ENCODE measurements at places on chromosomes 11 and 22.

GRCh38 chr22:26563022-26563421 is 26.9 kb downstream of the TPST2 start:
- no peak for DNase-seq

GRCh38 chr22:31625661-31626426 is 36.2 kb downstream of the PISD start:
- DNase-seq = no peak

- DNase-seq = no peak
These were observed 47.2 kb upstream of the MPEG1 start for GRCh38 chr11:59259867-59260475.

DNA sequence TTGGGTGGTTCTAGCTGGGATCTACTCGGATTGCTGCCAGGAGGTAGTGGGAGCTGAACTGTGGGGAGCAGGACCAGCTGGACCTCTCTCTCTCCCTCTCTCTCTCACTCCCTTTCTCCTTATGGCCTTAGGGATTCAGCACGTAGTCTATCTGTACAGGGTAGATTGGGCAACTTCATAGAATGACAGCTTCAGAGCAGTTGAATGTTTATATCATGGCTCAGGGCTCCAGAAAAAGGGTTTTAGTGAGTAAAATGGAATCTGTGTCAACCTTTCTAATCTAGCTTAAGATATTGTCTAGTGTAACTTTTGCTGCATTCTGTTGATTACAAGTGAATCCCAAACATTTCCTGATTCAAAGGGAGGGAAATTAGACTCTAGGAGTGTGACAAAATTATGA is 127.7 kb upstream of the PDGFD start:
- no peak for DNase-seq

- no peak for DNase-seq
These were observed 12.9 kb downstream of the ADORA2A start for GRCh38 chr22:24440270-24440717.

- DNase-seq = no peak
These were observed at the start of gene SPON1 for GRCh38 chr11:13962562-13963168. TSS of gene SPON1 (plus strand) at chr11:13962723. CDS start at chr11:13962905, 182 bp downstream.

DNA sequence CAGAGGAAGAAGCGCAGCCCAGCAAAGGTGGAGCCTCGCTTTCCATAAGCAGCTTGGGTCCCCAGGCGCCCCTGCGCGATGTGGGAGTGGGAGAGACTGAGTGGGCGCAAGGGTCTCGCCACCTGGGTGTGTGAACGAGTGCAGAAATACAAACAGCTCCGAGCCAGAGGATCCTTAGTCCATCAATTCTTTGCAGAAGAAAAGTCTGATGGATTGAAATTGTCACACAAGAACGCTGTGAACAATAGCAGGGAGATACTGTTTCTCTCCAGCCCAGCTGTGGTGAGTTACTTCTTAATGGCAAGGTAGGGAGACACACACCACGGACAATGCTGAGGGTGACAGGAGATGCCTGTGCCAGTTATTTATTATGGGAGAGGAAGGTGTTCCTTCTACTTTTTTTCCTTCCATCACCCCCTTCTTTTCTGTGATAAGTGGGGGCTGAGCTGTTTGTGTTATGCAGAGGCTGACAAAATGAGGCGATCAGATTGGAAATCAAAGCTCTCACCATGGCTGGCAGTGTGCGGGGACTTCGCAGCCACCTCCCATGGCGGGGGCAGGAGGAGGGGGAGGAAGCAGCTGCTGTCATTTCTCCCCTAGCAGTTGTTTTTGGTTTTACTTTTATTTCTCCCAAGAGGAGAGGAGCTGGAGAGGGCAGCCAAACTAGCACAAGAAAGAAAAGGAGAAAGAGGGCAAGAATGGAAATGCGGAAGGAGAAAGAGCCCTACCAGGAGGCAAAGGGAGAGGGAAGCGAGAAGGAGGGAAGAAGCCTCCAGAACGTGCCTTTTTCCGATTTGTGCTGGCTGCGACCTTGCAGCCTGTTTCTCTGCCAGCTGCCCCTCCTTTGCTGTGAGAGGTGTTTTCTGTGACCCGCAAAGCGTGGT is 755.8 kb downstream of the NTM start:
- DNase-seq = no peak

DNA sequence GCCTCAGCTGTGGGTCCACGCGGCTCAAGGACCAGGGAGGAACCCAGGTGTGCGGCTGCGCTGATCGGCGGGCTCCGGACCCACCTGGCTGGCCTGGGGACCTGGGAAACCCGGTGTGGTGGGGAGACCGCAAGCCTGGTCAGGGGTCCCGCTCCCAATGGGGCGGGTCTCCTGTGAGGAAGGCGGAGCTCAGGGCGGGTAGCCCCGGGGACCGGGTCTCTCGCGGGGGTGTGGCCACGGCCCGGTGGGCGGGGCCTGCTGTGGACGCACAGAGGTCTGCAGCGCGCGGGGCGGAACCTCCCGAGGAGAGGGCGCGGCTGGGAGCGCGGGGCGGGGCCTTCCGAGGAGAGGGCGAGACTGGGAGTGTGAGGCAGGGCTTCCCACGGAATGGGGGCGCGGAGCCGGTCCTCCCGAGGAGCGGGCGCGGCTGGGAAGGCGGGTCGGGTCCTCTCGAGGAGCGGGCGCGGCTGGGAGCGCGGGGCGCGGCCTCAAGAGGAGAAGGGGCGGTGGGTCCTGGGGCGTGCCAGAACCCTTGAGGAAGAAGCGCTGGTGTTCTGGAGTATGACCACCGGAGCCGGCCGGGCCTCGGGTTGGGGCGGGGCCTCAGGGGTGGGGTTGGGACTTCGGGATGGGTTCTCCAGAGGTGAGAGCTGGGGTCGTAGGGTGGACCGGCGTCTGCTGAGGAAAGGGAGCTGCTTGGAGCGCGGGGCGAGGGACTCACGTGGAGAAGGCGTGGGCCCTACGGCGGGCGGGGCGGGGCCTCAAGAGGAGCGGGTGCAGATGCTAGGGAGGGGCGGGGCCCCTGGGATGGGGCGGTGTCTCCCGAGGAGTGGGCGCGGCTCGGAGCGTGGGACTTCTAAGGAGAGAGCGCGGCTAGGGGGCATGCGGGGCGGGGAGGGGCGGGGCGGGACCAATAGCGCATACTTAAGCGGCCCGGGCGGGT is 20.8 kb downstream of the DGCR6L start:
- DNase-seq = peak; percentile 66

- DNase-seq = no peak
These were observed 121.7 kb downstream of the ZNF280B start for GRCh38 chr22:22386602-22387385.

DNA sequence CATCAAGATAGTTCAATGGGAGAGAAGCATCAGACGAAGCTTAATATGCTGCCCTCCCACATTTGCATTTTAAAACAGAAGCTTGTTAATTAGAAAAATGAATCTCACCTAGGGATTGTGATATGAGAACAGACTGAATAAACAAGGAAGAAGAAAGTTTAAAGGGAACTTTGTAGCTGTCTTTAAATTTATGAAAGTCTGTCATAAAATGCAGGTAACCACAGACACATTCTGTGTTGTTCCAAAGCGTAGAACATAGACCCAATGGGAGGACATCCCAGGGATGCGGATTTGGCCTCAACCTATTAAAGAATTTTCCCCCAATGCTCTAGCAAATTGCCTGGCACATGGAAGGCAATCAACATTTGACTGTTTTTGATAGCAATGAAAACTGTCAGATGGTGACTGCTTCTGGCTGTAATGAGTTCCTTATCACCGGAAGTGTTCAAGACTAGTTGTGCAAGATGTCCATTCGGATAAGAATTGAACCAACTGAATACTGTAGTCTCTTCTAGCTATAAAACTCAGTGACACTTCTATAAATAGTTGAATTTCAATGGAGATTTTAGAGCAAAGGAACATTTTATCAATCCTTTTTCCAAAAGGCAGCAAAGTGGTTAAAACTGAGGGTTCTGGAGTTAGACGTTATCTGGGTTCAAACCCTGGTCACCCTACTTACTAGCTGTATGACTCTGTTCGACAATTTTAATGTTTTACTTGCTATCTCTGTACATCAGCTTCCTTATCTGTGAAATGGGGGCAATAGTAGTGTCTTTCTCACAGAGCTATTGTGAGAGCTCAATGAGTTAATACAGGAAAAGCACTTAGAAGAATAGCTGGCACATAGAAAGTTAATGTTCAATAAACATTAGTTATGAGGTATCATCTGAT is 64.9 kb downstream of the LIF start:
- DNase-seq = no peak

GRCh38 chr11:46895821-46896220 is 22.5 kb downstream of the LRP4 start:
- no peak for DNase-seq

DNA sequence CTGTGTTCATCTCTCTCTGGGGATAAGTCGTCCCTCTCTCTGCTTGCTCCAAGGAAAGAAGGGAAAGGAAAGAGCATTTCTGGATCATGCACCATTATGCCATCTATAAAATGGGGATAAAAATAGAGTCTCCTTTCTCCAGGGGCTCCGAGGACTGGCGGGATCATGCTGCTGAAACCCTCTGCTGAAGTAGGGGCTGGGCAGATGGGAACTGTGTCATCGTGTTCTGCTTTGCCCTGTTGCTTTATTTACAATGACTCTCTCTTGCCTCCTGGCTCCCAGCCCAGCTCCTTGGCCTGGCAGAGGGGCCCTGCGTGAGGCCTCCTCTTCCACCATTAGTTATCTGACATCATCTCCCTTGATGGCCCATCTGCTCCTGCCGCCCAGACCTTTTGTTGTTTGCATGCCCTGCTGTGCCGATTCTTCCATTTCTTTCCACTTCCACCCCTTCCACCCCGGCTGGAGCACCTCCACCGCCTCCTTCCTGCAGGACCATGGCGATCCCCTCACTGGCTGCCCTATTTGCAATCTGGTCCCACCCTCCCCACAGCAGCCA is 200.9 kb downstream of the MYO18B start:
- DNase-seq = no peak

DNA sequence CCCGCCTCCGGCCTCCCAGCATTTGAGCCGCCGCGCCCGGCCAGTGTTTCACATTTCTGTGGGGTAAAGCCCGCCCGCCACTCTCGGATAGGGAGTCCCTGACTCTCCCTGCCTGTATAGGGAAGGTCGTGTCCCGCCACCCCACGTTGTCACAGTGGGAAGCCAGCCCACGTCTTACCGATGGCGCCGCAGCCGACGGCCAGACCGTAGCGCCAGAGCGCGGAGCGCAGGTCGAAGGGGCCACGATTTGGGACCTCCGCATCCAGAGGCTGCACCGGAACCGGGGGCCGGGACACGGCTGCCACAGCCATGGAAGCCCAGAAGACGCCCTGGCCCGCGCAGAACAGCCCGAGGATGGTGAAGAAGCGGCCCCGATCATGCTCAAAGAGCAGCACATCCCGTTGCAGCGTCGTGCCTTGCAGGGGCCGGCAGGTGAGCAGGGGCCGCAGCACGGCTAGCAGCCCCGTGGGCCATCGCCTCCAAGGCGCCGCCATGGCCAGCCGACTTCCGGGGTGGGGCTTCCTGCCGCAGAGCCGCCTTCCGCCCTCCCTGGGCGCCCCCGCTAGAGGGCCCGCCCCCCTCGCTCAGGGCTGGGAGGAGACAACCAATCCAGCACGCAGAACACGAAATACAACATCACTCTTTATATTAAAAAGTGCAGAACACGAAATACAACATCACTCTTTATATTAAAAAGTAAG is at the start of gene TMEM223:
Gene TMEM223, minus strand, starts transcription at position 506 of the 701 bp plus-strand sequence. Its CDS starts 12 bp downstream, at position 494.
- DNase-seq = peak; percentile 75

DNA sequence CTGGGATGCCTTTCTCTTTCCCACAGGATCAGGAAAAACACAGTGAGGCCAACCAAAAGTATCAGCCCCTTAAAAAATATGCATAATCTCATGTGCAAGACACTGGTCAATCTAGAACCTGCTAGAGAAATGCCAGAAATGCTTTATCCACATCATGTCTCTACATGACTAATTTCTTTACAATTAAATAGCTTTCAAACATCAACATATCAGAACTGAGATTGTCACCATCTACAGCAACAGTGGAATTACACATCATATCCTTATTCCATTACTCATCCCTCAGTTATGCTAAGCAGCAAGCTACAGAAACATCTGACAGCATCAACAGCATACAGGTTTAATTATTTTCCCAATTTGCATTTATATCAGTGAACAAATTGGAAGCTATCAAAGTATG is 78.8 kb downstream of the DDIAS start:
- DNase-seq = peak; percentile 73

DNA sequence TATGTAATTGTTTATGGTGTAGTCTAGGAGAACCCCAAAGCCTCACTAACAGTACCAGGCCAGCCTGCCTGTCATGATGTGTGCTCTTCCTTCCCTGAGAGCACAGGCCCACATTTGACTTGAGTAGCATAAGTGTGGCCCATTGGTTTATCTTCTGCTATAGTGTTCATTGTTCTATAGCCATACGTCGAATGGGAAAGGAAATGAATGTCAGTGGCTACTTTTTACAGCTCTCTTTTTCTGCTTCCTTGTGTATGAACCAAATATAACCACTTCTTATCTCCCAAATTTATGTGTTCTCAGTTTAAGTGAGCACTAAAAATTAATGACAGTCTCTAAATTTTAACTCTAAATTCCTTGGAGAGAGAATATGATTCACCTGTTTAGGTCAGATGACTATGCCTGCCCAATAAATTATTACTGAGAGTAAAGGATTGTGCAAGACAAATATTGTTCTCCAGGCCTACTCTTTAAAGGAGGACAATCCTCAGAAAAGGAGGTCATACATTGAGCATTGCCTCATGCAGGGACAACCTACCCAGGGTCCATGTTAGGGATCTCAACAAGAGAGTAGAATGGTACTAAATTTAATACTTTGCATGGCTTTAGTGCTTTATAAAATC is 222.9 kb upstream of the ARHGAP20 start:
- no peak for DNase-seq

DNA sequence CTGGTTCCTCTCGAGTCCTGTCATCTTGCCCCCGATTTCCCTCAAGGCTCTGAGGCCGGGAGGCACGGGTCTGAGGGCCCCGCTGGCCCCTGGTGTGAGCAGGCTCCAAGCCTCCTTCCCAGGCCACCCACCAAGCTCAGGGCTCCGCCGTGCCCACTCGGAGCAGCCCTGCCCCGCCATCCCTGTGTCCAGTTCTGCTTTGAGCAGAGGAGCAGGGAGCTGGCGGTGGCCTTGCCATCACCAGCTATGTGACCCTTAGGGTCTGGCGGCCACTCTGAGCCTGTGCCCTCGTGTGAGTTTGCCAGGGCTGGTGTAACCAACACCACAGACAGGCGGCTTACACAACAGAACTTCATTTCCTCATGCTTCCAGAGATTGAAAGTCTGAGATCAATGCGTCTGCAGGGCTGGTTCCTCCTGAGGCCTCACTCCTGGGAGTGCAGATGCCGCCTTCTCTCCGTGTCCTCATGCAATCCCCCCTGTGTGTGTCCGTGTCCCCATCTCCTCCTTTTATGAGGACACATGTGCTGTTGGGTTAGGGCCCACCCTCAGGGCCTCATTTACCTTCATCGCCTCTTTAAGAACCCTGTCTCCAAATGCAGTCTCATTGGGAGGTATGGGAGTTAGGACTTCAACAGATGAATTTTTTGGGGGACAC is 36.5 kb upstream of the CELSR1 start:
- no peak for DNase-seq

Measured in HTR-8/SVneo (cell line).